ENCODE measurements at places on chromosomes 4 and X. TPM values are rescaled to one million over a fixed set of nuclear protein-coding genes. Genes with fewer than 3 reads are reported as not detected.

DNA sequence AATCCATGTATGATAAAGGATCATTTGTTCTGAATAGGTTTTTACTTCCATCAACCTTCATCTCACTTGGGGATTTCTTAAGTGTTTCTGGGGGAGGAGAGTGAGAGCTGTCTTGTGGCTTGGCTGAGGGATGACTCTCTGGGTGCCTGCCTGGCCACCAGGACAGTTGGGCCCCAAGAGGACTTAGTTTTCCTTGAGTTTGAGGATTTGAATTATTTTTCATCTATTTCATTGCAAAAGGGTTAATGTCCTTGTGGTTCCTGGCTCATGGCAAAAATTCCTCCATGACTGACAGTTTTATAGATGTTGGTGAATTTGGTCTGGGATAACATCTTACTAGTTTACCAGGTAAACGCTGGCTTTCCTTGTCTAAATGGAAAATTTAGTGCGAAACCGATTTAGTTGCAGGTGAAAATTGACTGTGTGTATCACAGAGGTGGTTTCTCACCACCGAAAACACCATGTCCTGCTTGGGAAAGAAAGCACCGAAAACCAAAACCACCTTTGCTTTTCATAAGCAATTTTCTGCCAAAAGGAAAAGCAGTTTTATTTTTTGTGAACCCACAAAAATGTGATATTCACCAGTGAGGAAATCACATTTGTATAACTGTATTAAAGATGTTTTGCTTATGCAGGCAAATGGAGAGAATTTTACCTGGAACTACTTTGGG lies 331.3 kb upstream of the SFRP2 start:
- no peak for DNase-seq

DNA sequence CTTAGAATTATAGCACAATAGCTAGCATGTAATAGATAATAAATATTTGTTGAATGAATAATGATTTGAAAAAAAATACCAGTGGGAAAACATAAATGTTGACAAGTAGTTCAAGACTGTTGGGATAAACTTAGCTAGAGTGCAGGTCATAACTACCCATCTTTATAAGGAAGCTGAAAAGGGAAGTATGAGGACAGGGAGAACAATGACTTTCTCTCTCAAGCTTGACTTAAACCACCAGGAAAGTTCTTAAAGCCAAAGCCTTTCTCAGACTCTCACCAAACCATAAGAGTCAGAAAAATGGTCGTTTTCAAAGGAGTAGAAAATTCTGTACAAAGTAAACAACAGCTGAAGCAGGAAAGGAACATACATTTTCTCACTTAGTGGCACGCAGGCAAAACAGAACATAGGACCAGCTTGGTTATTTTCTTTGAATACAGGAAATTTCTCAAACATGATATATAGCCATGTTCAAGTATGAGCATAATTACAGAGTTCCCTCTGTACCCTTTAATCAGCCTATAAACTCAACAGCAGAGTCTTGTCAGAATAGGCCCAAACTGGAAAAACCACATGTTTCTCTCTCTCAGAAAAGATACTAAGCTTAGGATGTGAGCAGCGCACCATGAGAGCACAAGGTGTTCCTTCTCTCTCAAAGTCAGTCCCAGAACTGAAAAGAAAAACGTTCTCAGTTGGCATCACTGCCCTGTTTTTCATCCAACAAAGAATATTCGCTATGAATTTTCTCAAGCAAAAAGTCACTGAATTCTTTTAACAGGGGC lies 28.7 kb downstream of the MAPK10 start:
- no peak for DNase-seq

DNA sequence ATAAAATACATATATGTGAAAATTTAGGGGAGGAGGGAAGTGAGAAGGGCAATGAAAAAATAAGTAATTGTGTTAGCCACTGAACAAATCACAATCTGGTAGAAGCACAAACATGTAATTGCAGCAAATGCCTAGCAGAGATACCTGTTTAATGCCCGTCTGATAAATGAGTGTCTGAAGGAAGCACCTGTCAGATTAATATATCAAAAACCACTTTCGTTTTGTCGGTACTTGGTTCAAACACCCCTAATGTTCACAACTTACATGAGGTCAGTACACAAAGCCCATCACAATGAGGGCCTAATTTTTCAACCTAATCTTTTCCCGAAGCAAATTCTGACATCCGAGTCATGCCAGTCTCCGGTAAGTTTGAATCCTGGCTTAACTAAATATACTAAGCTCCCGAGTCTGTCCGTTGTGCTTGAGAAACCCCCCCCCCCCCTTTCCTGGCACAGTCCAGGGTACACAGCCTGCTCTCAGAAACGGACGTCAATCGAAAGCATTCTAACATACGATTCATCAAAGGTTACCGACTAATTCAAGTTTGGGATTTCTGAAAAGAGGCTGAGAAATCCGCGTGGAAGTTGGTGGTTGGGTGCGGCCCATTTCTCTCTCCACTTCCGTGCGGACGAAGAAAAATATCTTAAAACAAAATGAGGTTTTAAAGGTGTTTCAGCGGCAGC lies 758 bp downstream of the SDAD1 start:
- DNase-seq: no peak

Gene SMIM31
- total RNA-seq: not detected

- DNase-seq: no peak
Measured at GRCh38 chr4:142452161-142452855, 393.8 kb downstream of the INPP4B start.

Gene ADRA2C
- 3.0 TPM for total RNA-seq

Gene CLGN
- 10.8 TPM for total RNA-seq

Gene CENPVL2
- 1.4 TPM for total RNA-seq

Gene POU4F2
- total RNA-seq: 0.17 TPM

GRCh38 chr4:187668526-187669082 lies 327.0 kb upstream of the ZFP42 start:
- DNase-seq: no peak

DNA sequence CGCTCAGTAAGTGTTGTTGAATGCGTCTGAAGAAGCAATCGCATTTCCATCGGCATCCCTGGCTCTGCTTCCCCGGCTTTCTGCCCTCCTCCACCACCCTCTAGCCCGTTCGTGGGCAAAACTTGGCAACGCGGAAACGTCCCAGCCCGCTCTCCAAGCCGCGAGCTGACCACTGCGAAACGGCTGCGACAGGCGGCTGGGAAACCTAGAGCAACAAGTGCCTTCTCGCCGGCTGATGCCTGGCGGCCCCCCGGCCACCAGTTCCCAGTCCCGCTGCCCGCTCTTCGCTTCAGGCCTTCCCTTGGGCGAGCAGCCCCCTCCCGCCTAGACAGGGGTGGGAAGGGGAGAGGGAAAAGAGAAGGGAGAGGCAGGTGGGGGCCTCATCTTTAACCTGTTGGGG lies 837 bp downstream of the CITED1 start:
- DNase-seq: no peak

DNA sequence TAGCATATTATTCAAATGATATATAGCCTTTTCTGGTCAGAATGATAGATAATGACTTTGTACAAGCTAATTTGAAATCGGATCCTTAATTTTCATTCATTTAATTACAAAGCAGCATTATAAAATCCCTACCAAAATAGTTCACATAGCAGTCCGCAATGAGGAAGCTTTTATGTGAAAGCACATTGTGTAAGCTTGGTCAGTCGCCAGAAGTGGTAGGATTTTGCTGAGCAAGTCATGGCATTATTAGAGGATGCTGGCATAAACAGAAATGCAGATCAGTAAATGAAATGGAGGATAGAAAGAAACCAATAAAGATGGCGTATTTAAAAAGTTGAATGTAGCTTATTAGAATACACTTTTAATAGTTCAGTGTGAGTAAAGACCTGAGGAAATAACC lies 93.2 kb upstream of the DIAPH2 start:
- no peak for DNase-seq

Gene CXorf65
- total RNA-seq: not detected

GRCh38 chr4:185512516-185512915 lies 22.8 kb downstream of the PDLIM3 start:
- DNase-seq: no peak

DNA sequence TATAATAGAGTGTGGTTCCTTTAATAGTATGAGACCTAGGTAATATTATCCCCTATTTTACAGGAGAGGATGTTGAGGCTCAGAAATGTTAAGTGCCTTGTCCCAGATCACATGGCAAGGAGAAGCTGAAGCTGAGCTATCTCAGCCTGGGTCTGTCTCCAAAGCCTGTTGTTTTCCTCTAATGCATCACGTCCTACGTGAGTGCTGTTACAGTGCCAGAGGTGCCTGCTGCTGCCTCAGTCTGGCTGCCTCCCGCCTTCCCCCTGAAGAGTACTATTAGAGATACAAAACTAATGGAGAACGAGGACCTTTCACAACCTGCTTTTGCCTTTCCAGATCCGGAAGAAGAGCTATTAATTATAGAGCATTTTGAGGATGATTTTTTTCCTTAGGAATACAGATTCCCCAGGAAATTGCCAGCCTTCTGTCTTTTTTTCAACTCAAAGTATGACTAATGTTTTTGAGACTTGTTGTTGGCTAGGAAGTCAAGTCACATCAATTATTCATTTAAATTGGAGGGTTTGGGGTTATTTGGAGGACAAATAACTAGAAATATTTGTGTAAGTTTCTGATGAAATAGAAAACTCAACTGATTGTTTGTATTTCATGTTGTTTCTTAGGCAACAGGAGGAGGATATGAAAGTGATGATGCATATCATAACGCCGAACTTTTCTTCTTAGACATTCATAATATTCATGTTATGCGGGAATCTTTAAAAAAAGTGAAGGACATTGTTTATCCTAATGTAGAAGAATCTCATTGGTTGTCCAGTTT lies 43.9 kb upstream of the MTMR1 start:
- DNase-seq: no peak

DNA sequence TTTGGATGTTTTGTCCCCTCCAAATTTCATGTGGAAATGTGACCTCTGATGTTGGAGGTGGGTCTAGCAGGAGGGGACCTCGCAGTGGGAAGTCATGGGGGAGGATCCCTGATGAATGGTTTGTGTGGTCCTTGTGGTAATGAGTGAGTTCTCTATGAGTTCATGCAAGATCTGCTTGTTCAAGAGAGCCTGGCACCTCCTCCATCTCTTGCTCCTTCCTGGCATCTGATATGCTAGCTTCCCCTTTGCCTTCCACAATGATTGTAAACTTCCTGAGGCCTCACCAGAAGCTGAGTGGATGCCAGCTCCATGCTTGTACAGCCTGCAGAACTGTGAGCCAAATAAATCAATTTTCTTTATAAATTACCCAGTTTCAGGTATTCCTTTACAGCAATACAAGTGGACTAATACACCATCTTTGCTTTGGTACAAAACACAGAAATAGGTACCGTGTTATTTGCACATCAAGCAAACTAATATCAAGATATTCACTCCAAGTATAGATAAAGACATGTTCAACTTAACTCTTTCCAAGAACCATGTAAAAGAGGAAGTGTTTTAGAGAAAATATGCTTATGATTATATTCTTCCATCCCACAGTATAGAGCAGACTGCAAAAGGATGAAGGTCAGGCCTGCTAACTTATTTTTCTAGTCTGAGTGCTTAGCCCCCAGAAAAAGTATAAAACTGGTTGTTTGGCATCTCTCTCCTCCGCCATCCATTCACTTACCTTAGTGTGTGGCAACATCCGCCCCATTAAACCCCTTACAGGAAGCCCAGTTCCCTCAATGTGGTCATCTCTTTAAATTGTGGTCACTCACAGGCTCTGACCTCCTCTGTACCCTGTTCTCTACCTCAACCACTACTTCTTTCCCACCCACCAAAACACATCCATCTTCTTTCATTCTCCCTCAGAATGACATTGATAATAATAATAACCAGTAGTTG lies 6.7 kb downstream of the ARAP2 start:
- DNase-seq: no peak

DNA sequence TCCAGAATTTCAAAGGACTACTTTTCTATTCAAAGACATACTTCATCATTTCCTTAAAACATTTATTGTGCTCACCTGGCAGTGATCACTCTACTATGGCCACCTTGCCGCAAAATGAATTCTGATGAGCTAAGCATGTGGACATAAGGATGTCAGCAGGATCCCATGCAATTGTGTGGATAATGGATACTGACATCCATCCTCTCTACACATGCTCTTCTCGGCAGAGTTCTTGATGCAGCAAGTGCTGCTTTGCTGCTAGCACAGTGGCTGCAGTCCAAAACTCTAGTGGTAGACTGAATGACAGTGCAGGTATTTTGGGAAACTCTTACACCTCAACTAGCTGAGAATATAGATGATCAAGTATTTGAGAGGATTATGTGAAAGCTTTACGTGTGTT lies 168.0 kb downstream of the BANK1 start:
- no peak for DNase-seq

- no peak for DNase-seq
Measured at GRCh38 chr4:76762137-76763130, 135.5 kb downstream of the SOWAHB start.

DNA sequence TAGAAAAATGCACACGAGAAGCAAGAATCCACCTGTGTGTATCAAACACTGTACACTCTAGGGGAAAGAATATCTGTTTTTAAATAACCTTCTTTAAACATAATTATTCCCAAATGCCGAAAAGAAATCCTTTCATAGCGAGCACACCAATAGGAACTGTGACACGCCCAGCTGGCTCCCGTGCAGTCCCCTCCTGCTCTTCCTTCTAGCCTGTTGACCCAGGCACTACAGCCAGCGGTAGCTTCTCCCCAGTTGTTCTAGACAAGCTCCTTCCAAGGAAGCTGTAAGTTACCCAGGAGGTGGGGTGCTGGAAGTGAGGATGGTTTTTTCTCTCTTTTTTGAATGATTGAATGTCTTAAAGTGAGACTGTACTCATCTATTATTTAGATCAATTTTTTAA lies 19.5 kb upstream of the NOCT start:
- DNase-seq: no peak

DNA sequence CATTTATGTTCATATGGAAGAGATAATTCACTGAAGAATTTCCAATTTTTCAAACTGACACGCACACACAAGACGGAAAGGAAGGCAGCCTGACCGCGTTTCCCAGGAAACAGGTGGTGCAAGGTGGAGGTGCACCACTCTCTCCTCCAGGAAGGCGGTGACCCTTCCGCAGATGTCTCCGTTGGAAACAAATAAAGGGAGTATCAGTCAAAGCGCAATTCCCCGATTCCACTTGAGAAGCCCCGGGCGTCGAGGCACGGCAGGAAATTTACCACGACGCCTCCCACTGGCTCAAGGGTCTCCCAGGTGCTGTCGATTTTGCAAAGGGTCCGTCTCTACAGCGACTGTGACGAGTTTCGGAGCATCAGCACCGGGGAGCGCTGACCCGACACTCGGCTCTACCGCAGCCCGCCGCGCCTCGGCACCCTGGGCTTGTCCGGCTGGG lies 770 bp upstream of the TIGD2 start:
- no peak for DNase-seq

Gene PRMT9
- 13.5 TPM for total RNA-seq

DNA sequence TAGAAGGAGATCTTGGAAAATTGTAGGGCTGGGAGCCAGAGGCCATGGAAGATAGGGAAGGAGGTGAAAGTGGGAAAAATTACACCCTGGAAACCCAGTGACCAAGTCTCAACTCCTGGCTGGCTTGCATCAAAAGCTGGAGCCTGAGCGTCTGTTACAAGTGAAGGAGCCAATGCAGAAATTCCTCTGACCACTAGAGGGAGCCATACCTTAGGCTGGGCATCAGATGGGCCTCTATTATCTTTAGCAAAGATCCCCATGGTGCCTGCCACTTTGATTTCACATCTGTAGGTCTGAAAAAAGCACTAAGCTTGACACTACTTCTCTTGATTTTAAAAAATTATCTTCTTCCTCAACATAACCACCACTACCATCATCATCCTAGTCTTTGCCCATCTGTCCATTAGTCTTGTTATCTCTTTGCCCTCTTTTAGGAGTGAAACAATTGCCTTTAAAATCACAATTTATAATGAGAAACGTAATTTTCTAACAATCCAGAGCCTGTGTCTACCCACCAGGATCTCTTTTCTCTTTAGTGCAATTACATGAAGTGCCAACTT lies 62.9 kb downstream of the ANAPC4 start:
- peak; percentile 22 for DNase-seq

Gene UGT2B15
- total RNA-seq: 0.57 TPM

GRCh38 chr4:100289946-100290345 lies 99.7 kb upstream of the DDIT4L start:
- DNase-seq: no peak
